ENCODE measurements at places on chromosomes 12 and 14.

DNA sequence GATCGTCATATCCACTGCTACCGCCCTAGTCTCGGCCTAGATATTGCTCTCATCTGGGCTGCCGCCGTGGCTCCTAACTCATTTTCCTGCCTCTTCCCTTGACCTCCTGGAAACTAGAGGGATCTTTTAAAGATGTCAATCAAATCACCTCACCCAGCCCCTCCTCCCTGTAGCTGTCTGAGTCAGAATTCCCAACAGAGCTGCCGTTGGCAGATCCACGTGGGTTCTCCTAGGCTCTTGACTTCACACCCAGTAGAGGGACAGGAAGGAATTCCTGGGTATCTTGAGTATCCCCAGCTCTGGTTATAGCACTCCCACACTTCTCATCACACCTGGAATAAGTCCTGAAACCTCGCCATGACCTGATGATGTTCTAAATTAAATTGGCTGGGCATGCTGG, 11.9 kb downstream of the TGFB3 start:
- DNase-seq, result no peak

DNA sequence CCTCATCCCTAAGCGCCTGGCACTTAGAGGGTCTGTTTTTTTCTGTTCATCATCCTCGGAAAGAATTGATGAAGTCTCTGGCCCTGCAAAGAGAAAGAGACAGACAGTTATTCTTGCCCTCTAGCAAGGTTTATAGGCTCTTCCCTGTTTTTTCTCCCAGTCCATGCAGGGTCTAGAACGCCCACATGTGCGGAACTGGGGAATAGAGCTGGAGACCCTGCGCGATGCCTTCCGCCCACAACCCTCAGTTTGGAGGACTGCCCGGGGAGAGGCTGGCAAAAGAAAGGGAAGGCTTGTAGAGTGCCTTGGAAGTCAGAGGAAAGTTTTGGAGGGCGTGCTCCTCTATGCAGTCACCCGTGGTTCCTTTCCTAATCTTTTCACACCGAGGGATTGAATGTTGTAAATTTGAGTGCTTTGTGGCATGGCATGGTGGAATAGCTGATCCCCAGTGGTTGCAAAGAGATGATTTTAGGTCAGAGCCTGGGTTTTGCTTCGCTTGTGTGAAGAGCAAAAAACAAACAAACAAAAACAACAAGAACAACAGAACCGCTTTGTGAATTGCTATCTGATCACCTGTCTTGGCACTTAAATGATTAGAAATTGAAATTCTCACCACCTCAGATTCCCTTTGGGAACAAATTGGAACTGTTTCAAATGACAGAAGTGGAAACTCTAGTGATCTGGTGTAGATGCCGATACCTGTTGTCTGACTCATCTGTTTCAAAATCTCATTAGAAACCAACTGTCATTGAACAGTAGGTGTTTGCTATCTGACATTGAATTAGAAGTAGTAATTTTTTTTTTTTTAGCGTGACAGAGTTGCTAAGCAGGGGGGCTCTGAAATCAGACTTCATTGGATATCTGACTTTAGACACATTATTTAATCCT, 947 bp downstream of the GAS2L3 start:
- peak; percentile 22 for DNase-seq

- DNase-seq, result no peak
Observed at GRCh38 chr14:23162800-23163199, 20.7 kb downstream of the SLC7A8 start.

- no peak for DNase-seq
Observed at GRCh38 chr14:66920196-66920595, 269.0 kb upstream of the GARIN2 start.

Measured in astrocyte (in vitro differentiated cells and primary cell).